ENCODE measurements at places on chromosomes 2 and 18.

DNA sequence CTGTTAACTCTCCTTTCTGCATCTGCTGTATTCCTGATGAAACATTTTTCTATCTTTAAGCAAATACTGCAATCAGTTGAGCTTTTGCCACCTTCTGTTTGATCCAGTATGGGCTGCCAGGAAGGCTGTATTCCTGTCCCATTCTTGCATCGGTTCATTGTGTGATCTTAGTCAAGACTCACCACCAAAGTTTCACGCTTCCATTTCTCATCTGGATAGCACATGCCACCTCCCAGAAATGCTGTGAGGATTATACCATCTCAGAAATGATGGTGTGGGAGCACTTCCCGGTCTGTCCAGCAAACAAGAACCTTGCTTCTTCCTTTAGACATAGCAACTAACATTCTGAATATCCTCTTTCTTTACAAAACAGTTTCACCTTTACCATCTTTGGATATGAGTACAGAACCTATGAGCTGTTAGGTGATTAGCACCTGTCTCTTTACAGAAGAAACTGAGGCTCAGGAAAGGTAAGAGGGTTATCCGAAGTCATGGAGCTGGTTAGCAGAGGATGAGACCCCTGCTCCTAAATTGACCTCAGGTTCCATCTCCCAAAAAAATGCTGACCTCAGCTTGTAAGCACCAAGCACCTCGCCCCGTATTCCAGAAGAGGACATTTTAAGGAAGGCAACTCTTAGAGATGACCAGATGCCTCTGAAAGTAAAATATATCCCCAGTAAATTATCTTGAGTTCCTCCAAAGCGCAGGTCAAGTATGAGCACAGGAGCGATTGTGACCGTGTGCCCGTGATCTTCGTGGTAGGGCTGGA is 56.8 kb downstream of the FEZ2 start:
- no peak for DNase-seq

- DNase-seq, result no peak
Observed at GRCh38 chr2:112841295-112842044, 4.9 kb upstream of the IL1B start.

DNA sequence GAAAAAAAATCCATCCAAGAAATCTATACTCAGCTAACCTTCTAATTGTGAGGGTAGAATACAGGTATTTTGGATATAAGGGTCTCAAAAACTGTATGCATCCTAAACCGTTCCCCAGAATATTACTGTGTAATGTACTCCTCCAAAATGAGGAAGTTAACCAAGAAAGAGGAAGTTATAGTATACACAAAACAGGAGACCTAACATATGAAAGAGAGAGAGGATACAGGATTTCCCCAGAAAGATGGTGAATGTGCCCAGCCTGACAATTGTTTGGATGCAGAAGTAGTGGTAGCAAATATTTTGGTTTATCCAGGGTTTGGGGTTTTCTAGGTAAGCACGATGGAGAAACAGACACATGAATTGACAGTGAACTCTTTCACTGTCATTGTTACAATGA is 50.6 kb downstream of the GALNT3 start:
- no peak for DNase-seq

- DNase-seq, result no peak
Observed at GRCh38 chr18:44388329-44388728, 292.4 kb upstream of the SETBP1 start.

DNA sequence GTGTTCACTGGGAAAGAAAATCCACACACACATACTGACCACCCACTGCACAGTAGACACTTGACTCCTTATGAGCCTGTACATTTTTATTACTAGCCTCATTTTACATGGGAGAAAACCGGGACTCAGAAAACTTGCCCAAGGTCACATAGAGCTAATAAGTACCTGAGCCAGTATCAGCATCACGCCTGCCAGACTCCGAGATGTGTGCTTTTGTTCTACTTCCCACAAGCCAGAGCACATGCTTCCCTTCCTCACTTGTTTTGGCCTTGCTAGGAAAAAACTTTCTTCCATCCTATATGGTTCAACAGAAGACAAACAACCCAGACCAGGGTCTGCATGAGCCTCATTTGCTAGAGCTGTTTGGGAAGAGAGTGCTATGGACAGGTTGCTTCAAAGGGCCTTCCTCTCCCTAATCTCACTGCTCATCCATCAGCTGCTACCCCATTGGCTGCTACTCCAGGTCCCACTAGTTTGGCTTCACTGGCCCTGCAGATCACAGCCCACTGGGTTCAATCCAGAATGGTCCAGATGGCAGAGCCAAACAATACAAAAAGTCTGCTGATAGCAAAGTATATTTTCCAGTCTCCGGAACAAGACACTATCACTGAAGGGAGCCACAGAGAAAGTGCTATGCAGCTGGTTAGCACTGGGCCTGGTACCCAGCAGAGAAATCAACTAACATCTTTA is 63.9 kb downstream of the STK39 start:
- no peak for DNase-seq

DNA sequence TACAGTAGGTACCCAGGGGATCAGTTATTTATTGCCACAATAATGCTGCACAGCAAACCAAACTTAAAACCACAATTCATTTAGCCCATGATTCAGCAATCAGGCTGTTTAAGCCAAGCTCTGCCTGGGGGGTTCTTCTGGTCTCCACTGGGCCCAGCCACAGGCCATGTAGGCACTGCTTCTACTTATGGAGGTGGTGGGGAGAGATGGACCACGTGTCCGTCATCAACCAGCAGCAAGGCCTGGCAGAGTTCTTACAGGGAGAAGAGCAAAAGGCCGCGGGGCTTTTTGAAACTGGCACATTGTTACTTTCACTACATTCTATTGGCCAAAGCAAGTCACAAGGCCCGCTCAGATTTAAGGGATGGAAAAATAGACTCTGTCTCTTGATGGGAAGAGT is 76.3 kb upstream of the DAPL1 start:
- no peak for DNase-seq

DNA sequence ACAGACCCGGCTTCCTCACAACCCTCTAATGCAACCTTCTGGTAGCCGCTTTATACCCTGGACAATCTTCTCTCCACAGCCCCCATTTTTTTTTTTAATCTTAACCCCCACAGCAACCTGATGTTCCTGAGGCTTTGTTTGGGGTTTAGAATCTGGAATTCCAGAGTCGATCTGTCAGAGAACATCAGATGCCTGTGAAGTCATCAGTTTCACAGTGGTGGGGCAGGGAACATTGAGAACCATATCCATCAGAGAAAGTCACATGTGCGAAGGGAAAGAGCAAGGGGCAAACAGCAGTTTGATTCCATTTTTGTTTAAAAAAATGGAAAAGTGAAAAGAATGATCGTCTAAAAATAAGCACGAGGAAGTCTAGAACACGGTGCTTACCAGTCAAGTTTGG is 20.6 kb downstream of the NPAS2 start:
- no peak for DNase-seq

- DNase-seq, result no peak
Observed at GRCh38 chr2:35891528-35891927, 464.1 kb upstream of the CRIM1 start.

DNA sequence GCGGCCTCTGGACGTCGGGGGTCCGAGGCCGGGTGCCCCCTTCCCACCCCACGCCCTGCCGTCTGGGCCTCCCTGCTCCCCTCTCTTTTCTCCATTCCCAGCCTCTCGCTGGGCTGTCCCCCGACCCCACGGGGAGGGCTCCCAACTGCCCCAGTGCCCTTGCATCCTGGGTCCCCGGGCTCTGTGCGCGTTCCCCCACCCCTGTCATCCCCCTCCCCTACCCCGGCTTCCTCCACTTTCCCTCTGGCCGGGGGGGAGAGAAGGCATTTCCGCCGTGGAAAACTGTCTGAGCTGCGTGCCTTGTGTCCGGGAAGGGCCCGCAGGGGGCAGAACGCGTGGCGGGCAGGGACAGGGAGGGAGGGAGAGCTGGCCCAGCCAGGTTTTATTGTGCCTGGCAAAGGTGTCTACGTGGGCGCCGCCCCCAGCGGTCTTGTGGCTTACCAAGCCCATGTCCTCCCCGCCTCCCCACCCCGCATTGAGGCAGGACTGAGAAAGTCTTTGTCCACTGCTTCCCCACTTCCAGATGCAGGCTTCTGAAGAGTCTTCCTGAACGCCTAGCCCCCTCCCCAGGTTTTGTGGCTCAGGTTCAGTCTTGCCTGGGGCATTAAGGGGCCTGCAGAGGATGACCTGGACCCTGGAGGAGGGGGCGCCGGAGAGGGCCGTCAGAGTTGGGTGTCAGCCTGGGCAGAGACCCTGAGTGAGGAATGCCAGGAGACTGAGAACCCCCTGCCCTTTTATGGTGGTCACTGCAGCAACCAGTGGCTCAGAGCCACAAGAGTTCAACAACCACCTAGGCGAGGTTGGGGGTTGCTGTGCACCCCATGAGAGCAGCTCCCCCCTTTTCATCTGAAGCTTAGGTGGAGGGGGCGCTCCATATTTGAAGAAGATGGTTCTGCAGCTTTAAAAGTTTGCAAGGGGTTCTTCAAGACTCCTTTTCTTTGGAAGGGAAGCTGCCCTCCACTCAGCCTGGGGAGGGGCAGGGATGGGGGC is 1.3 kb downstream of the ITM2C start:
- DNase-seq, result no peak

- no peak for DNase-seq
Observed at GRCh38 chr18:76827205-76828200, 5.1 kb downstream of the ZNF236 start.

Measured in HEK293T (cell line).